ENCODE measurements at places on chromosomes 6 and 20.

DNA sequence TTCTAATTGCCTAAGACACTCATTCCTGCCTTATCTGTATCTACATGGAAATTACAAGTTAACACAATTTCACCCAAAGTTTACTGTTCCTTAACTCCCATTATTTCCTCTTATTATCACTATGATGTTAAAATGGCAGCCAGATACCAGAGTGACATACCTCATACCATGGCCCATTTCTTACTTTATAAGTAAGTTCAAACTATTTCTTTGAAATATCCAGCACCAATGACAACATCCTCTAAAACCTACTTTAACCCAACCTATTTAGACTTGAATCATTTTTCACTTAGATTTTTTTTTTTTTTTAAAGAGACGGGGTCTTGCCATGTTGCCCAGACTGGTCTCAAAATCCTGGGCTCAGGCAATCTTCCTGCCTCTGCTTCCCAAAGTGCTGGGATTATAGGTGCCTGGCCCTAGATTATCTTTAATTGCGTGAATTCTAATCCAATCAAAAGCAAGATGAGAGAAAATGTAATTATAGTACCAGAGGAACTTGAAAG is 10.0 kb downstream of the REV3L start:
- DNase-seq, result no peak

DNA sequence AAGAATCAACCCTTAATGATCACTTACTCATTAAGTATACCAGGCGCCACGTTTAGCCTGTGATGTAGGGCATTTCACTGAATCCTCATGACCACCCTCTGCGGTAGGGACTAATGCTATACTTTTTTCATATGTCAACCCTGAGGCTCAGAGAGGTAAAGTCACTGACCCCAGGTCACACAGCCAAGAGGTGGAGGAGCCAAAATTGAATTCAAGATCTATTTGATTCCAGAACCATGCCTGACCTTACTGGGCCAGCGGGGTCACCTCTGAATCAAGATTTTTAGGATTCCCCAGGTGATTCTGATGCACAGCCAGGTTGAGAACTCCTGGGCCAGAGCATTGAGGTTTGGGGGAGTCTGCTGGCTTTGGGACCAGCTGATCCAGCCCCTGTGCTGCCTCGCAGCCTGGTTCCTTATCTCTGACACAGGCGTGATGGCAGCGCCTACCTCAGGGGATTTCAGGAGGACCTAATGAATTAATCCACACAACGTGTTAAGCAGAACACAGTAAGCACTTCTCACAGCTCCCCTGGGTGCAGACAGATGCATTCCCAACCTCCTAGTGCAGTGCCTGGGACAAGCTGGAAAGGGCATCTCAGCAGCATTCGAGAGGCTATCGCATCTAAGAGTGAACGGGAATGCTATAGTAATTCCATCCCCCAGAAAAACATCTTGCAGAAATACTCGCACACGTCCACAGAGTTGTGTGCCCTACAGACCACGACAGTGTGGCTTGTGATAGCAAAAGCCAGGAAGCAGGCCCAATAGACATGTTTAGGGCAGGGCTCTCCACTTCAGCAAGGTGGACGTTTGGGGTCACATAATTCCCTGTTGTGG is 101.4 kb upstream of the PTPN1 start:
- no peak for DNase-seq

GRCh38 chr6:68633972-68634725 is 933 bp upstream of the ADGRB3 start:
- no peak for DNase-seq

- no peak for DNase-seq
Observed at GRCh38 chr6:19983374-19983773, 146.2 kb downstream of the ID4 start.

GRCh38 chr6:1612974-1613306 is 3.2 kb downstream of the FOXC1 start:
- no peak for DNase-seq
